Kasumi-1 (cell line): ENCODE measurements at places on chromosomes 16 and 17.

DNA sequence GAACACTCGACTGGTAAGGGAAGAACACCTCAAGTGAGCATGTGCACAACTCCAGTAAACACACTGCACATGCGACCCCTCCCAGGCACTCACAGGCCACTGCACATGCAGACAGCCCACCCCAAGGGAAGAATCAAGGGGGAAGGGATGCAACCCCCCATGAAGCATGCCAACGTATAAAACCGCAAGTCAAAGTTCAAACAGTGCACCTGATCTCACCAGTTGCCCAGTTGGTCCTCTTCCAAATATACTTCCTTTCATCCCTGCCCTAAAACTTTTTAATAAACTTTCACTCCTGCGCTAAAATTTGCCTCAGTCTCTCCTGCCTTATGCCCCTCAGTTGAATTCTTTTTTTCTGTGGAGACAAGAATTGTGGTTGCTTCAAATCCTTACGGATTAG is 51.0 kb upstream of the TOM1L1 start:
- DNase-seq: no peak

- no peak for DNase-seq
Measured at GRCh38 chr16:47139561-47140185, 4.1 kb downstream of the NETO2 start.

DNA sequence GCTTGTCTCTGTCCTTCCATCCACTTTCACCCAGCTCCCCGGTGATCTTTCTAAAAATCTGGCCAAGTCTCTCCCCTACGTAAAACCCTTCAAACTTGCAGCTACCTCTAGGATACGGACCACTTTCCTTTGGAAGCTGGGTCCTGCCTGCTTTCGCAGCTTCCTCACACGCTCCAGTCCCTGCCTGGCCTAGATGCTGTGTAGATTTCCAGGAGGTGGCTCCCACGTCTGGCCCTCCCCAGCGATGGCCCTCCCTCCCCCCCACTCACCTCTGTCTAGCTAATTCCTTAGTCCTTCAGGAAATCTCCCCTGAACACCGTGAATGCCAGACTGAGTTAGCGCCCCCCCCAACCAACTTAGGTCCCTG is 579 bp upstream of the LRRC59 start:
- DNase-seq: no peak

- no peak for DNase-seq
Measured at GRCh38 chr17:1440921-1441320, 15.1 kb downstream of the CRK start.

- no peak for DNase-seq
Measured at GRCh38 chr17:75594499-75595283, 7.1 kb downstream of the MYO15B start.

GRCh38 chr17:17900615-17901520 is 64.1 kb upstream of the SREBF1 start:
- no peak for DNase-seq

GRCh38 chr17:66663041-66663606 is 171.8 kb upstream of the CACNG5 start:
- no peak for DNase-seq

DNA sequence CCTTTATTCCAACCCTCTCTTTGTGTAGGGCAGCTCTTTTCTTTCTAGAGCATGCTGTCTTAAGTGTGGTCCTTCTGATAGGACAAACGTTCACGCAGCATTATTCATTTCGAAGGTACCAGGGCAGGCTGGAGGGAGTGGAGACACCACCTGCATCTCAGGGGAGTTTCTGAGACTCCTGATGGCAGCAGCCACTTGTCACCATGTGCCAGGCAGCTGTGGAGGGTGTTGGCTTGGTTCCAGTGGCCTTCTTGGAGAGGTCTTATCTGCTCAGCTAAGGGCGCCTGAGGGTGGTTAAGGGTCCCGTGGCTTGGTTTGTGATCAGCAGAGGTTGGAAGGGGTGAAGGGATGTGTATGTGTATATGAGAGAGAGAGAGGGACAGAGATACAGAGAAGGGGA is 257.1 kb upstream of the EEF2KMT start:
- DNase-seq: no peak

- DNase-seq: no peak
Measured at GRCh38 chr17:15263206-15263579, 1.9 kb downstream of the PMP22 start.

- no peak for DNase-seq
Measured at GRCh38 chr17:2980211-2980903, 83.0 kb downstream of the OR1D5 start.

DNA sequence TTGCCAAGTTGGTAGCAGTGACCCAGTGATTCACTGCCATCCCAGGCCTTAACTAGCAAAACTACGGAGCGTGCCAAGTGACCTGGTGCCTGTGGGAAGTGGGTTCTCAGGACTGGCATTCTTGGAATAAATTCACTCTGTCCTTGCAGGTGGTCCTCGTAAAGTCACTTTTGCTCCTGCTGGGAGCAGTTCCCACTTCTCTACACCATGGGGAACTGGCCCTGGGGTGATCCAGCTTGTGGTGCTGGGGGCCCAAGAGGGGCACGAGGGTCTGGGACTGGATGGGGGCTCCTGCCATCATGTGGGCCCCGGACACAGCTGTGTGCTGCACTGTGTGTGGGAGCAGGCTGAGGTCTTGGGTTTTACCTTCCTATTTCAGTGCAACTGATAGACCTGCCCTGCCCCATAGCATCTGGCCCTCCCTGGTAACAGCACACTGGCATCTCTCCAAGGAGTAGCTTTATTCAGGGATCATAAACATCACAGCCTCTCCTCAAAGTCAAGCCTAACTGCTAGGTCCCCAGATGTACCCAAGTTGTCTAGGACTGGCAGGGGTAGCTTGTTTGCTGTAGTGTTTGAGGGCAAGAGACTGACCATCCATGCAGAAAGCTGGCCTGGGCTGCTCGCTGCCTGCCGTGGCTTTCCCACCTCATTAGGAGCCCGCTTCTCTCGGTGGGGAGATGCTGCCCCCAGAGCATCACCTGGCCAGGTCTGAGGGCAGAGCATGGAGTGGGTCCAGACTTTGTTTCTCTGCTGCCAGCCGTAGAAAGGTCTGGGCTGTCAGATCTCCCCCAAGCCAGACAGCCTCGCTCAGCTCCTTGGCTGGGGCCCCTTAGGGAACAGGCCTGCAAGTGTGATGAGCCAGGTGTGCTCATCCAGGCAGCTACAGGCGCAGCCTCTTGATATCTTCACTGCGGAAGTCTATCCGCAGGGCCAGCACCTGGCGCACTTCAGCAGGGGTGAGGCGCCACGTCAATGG is 26.0 kb downstream of the FCSK start:
- no peak for DNase-seq

GRCh38 chr16:3997231-3997841 is 116.8 kb upstream of the CREBBP start:
- DNase-seq: no peak

- peak; percentile 22 for DNase-seq
Measured at GRCh38 chr17:29433541-29433940, 43.4 kb downstream of the TAOK1 start.

DNA sequence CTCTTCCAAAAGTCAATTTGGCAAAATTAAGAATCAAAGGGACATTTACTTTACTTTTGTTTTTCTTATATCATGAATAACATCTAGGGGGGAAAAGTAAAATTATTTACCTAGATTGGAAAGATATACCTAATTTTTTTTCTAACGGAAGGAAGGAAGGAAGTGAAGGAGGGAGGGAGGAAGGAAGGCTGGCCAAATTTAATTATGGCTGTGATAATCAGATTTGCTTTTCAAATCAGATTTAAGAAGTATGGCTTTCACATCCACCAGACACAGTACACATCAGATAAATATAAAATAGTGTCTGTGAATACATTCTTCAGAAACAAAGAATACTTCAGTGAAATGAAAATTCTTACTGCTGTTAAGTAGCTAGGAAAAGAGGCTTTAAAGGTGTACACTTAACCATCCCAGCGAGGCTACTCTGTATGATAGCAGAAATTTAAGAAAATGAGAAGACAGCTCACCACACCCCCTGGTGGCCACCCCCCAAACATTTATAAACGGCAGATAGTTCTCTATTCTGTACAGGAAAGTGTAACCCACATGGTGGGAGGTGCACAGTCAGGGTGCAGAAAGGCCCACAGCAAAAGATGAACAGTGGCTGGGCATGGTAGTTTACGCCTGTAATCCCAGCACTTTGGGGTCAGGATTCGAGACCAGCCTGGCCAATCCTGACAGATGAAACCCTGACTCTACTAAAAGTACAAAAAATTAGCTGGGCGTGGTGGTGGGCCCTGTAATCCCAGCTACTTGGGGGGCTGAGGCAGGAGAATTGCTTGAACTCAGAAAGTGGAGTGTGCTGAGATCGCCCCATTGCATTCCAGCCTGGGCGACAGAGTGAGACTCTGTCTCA is 150.8 kb downstream of the SSH2 start:
- DNase-seq: peak; percentile 86

DNA sequence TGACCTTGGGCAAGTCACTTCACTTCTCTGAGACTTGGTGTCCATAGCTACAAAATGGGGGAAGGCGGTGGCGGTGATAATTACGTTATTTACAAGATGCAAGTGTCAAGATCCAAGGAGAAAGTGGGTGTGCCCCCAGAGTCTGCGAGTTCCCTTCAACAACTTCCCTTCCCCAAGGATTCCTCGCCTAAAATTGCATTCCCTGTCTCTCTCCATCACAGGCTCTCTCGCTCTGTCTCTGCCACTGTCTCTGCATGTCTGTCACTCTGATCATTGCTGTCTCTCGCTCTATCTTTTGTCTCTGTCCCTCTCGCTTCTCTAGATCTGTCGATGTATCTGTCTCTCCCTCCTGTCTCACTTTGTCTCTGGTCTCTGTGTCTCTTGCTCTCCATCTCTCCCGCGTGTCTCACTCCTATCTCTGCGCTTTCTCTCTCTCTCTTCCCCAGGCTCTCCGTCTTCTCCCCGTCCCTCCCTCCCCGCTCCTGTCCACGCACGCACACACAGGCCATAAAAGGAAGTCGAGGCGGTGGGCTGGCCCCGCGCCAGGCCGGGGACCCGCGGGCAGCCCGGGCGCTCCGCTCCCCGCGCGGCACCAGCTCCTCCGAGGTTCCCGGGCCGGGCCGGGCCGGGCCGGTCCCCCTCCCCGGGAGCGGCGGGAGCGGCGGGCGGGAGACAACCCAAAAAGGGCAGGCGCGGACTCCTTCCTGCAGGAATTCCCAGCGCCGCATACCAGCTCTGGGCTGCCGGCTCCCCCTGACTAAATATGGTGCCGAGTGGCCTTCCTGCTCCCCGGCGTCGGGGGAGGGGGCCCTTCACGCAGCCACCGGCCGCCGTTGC is 1.1 kb upstream of the MYH11 start:
- DNase-seq: no peak

DNA sequence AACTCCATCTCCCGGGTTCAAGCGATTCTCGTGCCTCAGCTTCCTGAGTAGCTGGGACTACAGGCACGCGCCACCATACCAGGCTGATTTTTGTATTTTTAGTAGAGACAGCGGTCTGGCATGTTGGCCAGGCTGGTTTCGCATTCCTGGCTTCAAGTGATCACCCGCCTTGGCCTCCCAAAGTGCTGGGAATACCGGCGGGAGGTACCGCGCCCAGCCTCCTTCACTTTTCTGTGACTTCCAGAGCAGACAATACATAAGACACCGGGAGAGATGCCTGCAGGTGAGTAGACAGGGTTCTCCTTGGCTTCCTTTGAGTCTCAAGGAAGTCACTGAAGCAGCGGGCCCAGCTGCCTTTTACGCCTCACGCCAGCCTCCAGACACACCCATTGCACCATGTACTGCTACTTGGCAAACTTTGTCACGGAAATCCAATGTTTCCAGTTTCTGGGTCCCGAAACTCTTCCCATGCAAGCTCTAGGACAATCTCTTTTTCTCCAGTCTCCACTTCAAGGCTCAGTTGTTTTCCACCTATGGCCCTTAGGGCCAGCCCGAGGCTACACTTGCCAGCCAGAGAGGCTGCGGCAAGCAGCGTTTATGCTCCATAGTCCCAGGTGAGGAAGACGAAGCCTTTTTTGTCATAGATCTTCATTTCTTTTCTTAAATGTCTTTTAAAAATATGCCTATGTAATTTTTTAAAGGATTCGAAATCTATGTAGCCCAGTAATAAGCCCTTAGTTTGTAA is 886 bp upstream of the OR1F1 start:
- no peak for DNase-seq

GRCh38 chr17:38544839-38545209 is 60.9 kb downstream of the SRCIN1 start:
- no peak for DNase-seq

GRCh38 chr17:4142107-4142900 is 526 bp downstream of the ZZEF1 start:
- DNase-seq: no peak

DNA sequence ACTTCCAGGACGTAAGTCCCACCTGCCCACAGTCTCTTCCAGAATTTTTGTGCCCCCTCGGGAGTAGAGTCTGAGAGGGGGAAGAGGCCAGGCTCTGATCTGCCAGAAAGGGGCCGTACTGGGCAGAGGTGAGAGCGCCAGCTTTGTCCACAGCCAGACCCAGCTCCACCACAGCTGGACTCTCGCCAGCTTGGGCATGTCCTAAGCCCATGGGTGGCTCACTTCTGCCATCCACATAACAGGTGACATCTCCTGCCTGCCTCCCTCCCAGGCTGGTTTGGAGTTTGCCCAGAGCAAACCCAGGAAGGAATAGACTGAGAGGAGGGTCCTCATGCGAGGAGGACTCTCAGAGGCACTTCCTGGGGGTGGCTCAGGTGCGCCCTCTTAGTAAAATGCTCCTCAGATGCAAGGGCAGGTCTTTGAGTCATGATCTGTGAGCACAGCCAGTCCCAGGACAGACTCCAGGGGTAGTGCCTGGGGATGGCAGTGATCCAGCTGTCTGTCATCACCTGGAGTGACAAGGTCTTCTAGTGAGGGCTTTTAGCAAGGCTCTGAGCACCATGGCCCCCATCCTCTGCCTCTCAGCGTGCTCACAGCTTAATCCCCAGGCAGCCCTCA is 89.2 kb downstream of the AMFR start:
- no peak for DNase-seq

GRCh38 chr17:79624718-79625478 is 14.0 kb upstream of the RBFOX3 start:
- no peak for DNase-seq

GRCh38 chr16:78094998-78095397 is 4.5 kb upstream of the WWOX start:
- no peak for DNase-seq

DNA sequence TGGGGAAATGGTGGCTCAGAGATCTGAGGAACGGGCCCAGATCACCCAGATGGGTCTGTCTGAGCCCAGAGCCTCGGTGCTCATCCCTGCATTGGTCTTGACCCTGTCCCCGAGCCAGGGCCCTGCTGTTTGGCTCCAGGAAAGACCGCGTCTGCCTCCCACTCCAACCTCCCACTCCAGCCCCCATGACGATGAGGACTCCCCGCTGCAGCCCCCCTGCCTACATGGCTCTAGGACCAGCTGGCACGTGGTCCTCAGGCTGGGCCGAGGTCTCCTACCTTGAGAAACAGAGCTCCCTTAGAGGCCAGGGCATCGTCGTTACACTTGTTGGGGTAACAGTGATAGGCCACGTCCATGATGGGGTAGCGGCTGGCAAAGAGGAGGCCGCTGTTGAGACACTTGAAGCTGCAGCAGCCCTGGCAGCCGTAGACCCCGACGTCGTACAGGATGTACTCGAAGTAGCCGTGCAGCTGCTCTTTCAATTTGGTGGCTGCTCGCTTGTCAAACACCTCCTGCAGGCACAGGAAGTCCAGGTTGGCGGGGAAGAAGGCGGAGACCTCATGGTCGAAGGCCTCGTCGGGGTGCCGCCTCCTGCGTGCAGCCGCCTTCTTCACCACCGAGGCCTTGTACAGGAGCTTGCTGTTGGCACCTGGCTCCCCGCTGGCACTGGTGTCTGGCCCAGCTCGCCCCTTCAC is 59.9 kb downstream of the PRMT7 start:
- no peak for DNase-seq
